Cerebellar cortex (tissue), 1 donor: ENCODE measurements at places on chromosomes 16 and 17.

- no peak for DNase-seq
Observed at GRCh38 chr17:19726631-19727376, 10.4 kb upstream of the SLC47A2 start.

DNA sequence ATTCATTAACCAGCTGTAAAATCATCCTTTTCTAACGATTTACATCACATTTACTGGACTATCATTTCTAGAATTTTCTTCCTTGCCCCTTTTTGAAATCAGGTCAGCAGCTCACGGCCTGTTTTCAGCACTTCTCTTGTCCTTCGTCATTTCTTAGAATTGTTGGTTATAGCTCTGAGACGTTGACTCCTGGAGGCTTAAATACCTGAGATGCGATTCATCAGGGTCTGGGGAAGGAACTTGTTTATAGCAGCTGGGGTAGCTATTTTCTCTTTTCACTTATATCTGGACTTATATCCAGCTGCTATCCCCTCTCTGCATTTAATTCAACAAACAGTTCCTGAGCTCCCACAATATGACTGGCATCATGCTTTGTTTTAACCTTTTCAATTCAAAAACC, 338.7 kb upstream of the TNRC6C start:
- DNase-seq, result no peak

DNA sequence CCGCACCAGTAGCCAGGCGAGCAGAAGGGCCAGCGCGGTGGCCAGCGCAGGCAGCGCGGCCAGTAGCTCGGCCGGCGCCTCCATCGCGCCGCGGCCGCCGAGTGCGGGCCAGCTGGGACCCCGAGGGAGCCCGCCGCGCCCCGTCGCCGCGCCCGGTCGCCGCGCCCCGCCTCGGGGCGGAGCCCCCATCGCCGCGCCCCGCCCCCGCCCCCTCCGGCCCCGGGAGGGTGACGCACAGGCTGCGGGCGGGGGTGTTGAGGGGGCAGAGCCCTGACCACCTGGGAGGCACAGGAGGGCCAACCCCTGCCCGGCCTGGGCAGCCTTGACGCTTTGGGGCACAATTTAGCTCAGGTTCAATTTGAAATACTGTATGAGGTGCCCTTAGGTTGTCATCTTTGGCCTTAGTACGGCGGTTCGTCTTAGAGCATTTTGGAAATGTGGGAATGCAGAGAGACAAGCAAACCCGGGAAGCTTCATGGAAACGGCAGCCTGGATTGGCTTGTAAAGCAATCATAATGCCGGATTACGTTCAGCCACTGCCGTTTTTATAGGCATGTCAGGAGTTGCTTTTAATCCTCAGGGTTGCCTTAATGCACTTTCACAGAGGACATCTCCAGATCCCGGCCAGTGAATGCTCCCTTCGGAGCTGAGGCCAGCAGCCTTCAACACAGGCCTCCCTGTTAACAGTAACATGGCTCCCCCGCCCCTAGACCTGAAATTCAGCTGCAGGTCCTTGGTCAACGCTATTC, at the start of gene MXRA7:
Gene MXRA7, minus strand, starts transcription at position 103 of the 749 bp plus-strand sequence. Its CDS starts 19 bp downstream, at position 84.
- DNase-seq, result peak; percentile 75

DNA sequence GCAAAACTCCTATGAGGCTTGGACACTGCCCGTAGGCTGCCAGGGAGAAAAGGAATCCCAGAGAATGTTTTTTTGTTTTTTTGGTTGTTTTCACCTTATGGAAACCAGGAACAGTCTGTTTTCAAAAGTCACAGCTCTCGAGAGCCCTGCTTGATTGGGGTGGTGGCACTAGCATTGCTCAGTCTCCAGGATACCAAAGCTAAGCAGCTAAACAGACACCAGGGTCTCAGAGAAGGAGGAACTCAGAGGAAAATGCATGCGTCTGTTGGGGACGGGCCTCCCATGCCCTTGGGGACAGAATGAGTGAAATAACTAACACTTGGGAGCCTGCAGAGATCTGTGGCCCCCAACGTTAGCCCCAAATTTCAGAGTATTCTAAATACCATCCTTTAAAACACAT, 178.8 kb downstream of the SOX9 start:
- no peak for DNase-seq

DNA sequence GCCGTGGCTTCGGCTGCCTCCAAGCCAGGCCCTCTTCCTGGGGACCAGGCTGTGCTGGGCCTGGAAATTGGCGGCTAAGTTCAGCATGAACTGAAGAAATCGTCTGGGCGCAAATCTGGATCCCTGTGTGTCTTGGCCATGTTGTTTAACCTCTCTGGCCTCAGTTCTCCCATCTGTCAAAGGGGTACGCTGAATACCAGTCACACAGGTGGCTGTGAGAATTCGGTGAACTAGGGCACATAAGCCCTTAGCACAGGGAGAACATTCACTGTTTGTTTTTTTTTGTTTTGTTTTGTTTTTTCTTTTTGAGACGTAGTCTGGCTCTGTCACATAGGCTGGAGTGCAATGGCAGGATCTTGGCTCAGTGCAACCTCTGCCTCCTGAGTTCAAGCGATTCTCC, 19.0 kb downstream of the LASP1 start:
- DNase-seq, result no peak

DNA sequence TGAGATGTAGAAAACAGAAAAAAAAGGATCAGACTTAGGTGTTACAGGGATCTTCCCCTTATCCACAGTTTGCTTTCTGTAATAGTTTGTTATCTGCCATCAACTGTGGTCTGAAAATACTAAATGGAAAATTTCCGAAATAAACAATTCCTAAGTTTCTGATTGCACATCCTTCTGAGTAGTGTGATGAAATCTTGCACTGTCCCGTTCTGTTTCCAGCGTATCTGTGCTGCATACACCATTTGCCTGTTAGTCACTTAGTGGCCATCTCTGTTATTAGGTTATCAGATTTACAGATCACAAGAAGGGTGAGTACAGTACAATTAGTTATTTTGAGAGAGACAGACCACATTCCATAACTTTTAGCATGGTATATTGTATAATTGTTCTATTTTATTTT, 185.6 kb upstream of the CPHXL start:
- no peak for DNase-seq

DNA sequence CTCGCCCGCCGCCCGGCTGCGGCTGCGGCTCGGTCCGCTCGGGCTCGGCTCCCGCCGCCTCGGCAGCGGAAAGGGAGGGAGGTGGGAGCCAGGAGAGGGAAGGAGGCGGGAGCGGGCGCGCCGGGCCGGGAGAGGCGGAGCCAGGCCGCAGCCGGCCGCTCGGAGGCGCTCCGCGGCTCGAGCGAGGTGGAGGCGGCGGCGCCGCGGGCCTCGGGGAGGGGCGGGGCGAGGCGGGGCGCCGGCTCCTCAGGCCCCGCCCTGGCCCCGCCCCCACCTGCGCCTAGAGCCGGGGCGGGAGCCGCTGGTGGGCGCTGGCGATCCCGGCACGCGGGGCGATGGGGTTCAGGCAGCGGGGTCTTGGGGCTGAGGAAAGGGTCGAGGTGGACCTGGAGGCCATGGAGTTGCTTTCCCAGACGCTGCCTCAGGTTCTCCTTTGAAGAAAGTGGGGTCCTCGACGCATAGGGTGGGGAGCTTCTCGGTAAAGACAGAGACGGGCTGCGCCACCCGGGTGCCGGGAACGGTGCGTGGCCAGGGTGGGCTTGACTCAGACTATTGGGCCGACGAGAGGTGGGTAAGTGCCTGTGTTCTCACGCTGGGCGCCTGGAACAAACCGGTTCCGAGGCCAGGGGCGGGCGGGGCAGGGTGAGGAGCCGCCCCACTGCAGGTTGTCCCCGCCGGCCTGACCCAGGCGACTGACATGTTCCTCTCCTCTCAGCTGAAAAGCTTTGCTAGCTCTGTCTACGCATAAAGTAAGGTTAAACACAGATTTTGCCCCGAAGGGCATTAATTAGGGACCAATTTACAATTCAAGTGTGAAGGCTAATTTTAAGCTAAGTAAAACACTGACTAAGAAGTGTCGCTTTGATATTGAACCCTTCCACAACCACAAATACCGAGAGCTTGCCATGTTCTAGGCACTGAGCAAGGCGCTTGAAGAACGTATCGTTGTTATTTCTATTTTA, at the start of gene CMTM4:
Gene CMTM4, minus strand, starts transcription at position 75 of the 962 bp plus-strand sequence. CDS start 218 bp downstream, outside the sequence.
- peak; percentile 82 for DNase-seq

- DNase-seq, result peak; percentile 64
Observed at GRCh38 chr17:6913608-6914443, 82.0 kb upstream of the ALOX12 start.

- DNase-seq, result no peak
Observed at GRCh38 chr16:81500833-81501521, 56.4 kb downstream of the CMIP start.

GRCh38 chr17:63841350-63842172, 924 bp downstream of the SMARCD2 start:
- DNase-seq, result peak; percentile 71

DNA sequence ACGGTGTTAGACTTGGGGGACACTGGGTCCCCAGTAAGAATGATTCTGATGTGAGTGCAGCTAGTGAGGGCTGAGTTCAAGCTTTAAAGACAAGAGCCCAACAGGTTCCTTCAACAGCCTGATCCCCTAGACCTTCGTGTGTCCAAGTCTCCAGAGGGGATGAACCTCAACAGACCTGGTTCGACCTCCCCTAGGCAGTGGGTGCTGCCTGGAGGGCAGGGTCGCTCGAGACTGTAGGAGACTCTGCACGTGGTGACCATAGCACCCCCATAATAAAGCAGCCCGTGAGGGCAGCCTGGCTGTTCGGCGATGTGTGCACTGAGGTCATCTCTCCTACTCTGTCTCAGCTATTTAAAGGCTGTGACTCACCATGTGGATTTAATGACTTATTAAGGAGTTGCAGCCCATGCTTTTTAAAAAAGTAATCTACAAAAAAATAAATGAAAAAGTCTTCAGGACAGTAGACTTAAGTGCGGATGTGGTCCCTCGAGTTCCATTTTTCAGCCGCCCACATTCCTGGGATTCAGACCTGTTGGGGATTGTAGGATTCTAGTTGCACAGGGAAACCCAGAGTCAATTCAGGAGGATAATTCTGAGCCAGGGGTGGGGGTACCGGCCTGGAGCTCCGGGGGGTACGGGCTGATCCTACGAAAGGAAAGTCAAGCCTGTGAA, 23.4 kb upstream of the METRNL start:
- no peak for DNase-seq

DNA sequence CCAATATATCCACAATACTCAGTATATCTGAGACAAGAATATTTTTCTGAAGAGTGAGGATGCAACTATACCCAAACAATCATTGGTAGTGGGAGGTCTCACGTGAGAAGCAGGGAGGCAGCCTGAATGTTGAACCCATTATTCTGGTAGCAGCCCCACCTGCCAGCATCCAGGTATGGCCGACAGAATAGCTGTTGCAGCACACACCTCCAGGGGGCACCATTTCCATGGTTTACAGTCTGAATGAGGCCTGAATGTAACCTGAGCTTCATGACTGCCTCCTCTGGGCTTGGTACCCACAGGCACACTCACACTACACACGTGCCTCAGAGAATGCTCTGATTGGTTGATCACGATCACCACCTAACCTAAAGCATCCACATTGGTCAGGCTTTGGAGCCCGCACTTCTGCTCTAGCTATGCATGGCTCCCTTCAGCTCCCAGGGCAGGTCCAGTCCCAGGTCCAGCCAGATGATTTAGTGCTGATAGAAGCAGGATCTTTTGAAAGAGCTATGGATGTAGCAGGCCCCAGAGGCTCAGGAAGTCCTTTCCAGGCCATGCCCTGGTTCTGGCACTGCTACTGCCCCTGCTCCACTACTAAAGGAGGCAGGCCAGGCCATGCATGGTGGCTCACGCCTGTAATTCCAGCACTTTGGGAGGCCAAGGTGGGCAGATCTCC, 11.0 kb upstream of the CBFB start:
- peak; percentile 87 for DNase-seq

DNA sequence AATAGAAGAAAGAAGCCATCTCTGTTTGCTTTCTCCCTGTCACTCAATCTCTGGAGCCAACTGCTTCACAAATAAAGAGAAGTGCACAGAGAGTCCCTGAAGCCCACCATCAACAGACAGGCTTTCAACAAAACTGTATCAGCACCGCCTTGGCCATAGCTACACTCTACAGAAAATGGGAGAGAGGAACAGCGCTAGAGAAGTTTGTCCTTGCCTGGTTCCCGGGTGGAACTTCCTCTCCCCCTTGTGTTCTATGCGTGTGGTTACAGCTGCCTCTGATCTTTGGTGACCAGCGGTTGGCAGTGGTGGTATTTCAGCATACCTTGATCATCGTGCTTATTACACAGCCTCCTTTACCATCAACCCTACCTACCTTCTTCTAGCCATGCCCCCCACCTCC, 91.4 kb upstream of the CCL2 start:
- DNase-seq, result peak; percentile 5

GRCh38 chr17:2222901-2223616, 80.5 kb downstream of the SMG6 start:
- peak; percentile 65 for DNase-seq

DNA sequence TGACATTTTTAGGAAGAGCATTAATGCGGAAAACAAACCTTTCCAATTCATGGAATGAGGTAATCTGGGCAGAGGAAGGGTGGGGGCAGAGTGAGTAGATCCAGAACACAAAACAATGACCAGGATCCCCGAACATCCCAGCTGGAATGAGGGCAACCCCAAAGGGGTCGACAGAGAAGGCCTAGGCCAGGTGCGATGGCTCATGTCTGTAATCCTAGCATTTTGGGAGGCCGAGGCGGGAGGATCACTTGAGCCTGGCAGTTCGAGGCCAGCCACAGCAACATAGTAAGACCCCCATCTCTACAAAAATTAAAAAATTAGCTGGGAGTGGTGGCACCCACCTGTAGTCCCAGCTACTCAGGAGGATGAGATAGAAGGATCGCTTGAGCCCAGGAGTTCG, 64.7 kb downstream of the ZFHX3 start:
- no peak for DNase-seq

- DNase-seq, result no peak
Observed at GRCh38 chr17:8894202-8894671, 26.8 kb upstream of the PIK3R6 start.

DNA sequence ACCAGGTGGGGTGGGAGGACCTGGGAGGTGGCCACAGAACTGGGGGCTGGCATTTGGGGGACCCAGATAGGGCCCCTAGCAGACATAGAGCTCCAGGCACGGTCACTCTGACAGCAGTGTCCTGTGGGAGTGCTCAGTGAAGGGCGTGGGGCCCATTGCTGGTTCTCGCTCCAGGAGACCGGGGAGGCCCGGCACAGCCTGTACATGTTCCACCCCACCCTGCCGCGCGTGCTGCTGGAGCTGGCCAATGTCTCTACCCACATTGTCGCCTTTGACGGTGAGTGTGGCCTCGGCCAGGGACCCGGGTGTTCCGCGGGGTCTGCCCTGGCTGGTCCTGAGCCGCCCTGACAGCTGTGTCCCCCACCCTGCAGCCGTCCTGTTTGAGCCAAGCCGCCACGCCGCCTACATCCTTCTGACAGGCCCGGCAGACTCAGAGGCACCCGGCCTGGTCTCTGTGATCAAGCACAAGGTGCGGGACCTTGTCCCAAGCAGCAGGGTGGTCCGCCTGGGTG, 11.2 kb downstream of the RGS11 start:
- DNase-seq, result no peak

DNA sequence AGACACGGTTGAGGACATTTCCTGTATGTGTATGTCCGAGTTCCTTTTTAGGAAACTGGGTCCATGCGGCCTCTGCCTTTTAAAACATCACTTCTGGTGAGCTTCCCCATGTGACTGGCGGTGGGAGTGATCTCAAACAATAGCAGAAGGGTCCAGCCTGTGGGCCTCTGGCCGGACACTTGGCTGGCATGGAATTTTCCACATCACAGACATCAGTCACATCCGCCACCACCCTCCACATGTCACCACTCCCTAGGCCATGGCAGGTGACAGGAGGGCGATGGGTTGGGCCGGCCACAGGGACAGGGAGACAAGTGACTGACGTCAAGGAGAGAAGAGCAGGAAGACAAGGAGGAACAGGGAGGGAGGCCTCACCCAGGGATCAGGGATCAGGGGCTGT, 83.7 kb downstream of the DNAH17 start:
- no peak for DNase-seq
